ENCODE measurements at places on chromosomes 2 and 18.
A peak's percentile ranks its signal among the peaks of the same experiment; 100 is the strongest.

DNA sequence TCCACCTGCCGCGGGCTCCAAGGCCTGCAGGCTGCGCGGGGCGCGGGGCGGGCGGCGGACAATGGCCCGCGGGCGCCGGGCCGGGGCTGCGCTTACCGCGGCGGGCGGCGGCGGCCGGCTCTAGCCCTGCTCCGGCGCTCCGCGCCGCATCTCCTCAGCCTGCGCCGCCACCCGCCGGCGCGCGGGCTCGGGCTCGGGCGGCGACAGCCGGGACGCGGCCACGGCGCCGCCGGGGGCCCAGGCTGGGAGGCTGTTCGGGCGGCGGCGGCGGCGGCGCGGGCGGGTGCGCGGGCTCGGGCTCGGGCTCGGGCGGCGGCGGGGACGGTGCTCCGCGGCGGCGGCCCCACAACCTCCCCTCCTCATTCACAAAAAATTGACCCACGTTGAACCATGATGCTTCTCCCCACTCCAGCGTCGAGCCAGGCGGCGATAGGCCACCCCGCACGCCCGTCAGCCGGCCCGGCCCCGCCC, at the start of gene HDAC4:
Gene HDAC4 (minus strand): TSS at position 425 of the 471 bp plus-strand sequence. CDS start 48,321 bp downstream, outside the sequence.
- peak; percentile 1 for DNase-seq

GRCh38 chr2:71460595-71461303, 7.4 kb downstream of the DYSF start:
- DNase-seq, result peak; percentile 5

DNA sequence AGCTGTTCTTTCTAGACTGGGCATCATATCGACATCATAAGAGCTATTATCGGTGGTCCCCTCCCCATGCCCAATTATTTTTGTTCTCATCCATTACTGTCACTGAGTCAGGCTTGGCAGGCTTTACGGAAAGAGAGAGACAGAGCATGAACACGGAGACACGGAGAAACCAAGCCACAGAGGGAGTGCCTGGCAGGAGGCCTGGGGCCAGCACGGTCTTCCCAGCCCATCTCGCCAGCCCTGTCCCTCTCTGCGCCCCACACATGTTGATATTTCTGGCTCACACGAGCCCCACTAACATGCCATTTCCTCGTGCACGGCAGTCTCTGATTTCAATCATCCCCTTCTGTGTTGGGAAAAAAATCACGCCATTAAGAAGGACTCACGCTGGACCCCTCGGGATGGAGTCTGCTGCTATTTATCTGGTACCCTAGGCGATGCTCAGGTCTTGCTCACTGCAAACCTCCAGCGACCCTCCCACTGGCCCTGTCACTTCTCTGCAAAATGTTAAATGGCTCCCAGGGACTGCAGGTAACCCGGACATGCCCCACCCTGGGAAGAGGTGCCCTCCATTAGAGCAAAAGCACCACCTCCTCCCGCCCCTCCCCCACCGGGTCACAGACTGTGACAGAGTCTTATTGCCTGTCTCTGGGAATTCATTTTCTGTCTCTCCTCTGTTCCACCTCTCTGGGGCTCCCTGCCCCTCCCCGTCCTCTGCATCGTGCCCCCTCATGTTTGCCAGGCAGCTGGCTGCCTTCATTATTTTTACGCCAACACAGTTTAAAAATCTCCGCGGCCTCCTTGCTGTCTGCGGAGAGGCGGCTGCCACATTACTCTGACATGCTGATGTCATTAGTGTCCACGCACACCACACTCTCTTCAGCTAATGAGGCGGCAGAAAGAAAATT, 40.1 kb upstream of the GBX2 start:
- DNase-seq, result no peak

DNA sequence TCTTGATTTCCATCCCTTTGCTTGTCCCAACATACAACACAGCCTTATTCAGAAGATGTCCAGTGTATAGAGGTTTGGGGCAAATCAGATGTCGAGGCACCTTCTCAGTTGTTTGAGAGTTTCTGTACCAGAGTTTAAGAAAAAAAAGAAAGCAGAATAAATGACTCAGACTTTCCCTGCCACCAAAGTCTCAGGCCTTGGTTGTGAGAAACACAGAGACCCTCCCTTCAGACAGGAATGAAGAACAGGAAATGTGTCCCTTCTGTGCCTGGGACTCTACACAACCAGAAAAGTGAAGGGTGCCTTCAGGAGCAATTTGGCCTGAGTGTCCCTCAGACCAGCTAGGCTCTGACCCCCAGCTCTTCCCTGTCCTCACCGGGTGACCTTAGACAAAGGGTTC, 37.3 kb upstream of the REL start:
- DNase-seq, result no peak

- no peak for DNase-seq
Observed at GRCh38 chr2:10691521-10691920, 1.7 kb upstream of the NOL10 start.

DNA sequence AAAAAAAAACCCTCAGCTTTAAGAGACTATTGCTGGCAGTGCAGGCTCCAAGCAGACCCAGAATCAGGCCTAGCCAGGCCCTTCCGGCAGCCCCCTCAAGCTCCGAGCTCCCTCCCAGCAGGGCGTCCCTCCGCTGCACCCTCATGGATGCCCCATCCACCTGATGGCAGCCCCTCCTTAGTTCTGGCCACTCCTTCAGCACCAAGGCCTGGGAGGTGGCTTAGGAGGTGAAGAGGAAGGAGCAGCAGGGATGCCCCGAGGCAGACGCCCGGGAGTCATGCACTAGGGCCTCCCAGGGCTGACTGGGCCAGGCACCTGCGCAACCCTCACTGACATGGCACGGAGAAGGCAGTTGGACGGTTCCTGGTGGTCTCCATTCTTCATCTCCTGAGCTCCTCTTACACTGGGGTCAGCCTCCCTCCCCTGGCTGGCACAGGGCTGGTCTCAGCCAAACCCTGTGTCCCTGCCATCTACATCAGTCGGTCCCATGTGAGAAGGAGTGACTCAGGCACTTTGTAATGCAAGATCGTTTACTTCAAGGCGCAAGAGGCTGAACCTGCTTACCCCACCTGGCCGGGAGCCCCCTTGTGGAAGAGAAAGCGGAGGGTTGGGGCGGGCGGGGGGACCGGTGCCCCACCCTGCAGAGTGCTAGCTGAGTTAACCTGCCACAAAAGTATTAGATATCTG, 53.5 kb upstream of the ID2 start:
- DNase-seq, result no peak

DNA sequence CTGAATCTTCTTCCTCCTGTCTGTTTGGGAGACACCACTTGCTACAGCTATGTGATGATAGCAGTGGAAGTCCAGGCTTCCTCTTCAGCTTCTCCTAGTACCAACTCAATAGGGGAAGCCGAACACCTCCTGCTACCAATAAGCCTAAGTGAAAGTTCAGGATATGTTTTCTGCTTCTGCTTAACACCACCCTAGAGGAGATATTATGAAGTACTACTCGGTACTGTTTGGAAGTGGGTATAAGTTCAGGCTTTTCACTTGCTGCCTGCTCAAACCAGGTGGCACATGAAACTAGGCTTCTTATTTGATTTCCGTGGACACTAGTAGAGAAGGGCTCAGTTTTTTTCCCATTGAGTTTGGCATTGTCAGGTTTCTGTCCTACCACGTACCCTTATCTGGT, 99.8 kb downstream of the PTPN4 start:
- DNase-seq, result no peak

- no peak for DNase-seq
Observed at GRCh38 chr2:48165070-48165753, 258.9 kb upstream of the FBXO11 start.

- peak; percentile 57 for DNase-seq
Observed at GRCh38 chr18:47204908-47205522, 28.9 kb upstream of the IER3IP1 start.

DNA sequence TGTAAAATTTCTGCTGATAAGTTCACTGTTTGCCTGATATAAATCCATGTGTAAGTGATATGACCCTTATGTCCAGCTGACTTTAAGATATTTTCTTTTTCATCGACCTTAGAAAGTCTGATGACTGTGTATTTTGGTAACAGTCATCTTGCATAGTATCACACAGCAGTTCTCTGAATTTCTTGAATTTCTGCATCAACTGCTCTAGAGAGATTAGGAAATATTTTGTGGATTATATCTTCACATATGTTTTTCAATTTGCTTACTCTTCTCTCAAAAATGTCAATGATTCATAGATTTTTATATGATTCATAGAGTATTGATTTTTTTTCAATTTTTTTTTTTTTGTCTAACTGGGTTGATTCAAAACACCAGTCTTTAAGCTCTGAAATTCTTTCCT, 945.3 kb downstream of the TRIB2 start:
- no peak for DNase-seq

DNA sequence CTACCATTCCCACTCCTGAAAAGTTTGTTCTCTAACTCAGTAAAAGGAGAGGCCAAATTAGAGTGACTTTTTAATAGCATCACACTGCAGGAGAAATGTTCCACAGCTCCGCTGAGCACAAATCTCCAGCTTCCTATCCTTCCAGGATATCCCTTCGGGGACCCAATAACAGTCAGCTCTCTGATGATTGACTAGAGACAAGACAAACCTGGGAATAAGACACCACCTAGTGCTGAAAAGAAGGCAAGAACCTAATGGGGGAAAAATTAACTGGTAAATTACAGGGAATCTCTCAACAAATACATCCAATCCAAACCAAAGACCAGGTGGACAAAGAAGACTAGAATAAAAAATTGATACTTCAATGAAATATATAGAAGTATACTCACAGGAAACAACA, 977.1 kb upstream of the SOX11 start:
- peak; percentile 38 for DNase-seq

- DNase-seq, result peak; percentile 29
Observed at GRCh38 chr2:196939371-196939770, 12.9 kb upstream of the PGAP1 start.

DNA sequence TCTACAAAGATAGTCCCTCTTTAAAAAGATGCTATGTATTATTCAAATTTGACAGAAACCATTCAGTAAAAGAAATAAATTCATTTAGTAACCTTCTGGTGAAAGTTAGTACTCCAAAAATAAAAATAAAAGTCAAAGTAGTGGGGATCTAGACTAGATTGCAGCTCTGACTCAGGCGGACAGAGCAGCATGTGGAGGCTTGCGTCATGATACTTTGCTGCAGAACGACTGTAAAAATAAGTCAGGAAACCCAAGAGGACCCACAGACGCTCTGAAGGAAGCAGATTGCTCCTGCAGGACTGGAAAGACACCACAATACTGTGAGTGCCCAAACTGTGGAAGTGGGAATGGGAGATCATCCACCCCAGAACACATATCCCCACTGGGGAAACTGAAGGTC, 301.9 kb downstream of the RIT2 start:
- DNase-seq, result no peak

DNA sequence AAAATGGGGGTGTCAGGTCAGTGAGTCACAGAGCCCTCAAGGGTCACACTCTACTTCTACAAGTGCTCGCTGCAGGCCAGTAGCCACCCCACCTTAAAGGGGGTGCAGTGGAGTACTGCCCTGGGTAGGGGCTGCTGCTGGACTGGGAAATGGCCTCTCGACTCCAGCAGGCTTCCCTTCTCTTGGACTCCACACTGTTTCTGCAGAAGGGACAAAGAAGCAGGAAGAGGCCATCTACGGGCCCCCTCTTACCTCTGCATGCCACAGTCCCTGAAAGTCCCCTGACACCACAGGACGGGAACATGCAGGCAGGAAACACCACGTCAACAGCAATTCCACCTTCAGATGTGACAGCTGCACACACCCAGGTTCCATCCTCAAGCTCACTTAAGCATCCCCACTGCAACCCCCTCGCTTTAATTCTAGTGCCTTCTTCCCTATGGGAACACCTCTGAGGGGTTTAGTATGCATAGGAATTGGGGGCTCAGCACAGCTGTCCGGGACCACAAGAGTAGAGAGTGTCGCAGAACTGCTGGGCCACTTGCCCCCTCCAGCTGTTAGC, 22.3 kb downstream of the SNED1 start:
- DNase-seq, result no peak

DNA sequence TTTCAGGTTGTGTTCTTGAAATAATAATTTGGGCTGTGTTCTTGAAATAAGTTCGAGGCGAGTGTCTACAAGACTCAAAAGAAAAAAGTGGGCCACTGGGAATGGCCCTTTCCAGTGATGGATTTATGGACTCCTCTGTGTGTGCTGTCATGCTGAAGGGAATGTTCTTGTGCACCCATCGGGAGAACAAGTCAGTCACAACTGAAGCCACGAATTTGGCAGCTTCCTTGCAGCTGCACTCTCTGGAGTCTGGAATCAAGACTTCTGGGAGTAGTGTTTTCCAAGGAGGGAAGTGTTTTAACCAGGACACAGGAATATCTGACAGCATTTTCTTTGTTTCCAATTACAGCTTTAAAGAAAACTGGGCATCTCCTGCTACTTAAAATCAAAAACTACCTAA, 620 bp downstream of the SLC14A1 start:
- DNase-seq, result no peak

DNA sequence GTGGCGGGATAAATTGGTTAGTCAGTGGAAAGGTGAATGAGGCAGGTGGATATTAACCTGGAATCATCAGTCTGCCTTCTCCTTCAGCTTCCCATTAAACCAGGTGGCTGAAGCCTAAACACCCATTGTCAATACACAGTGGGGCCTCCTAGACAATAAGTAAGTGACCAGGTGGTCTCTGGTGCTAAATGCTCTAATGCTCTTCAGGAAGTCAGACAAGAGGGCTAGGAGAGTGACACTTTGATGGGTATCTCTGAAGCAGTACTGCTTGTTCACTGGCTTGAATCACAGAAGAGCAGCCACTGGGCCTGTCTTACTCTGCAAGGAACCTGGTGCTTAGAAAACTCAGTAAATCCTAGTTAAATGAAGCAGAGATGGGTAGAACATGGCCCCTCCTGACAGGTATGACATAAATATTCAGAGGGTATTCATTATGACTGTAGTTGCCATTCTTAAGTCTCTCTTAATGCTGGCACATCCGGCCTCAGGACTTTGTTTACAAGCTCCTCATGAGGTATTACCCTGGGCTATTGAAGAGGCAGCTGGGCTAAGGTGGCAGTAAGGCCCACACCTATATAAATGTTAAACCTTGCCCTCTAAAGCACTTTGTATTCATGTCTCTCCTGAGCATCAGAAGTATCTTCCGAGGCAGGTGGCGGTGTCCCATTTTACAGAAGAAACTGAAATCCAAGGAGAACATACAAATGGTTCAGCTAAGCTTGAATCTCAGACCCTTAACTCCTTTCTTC, 104.9 kb downstream of the NCK2 start:
- no peak for DNase-seq

DNA sequence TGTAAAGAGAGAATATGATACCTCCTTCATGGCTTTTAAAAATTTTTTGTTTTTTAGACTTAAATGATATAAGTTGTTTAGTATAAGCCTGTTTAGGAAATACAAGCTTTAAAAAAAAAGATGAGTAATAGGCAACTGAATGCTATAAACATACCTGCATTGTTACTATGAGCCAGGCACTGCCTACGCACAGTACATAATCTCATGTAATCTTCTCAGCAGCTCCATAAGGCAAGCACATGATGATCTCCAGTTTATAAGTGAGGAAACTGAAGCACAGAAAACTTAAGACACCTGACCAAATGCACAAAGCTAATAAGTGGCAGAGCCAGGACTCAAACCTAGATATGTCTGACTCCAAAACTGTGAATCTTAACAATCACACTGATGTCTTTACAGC, 156.3 kb upstream of the SLC1A4 start:
- no peak for DNase-seq

- DNase-seq, result no peak
Observed at GRCh38 chr18:70126832-70127231, 78.7 kb downstream of the RTTN start.

GRCh38 chr18:44546954-44547353, 133.7 kb upstream of the SETBP1 start:
- no peak for DNase-seq

All from RKO (cell line).